ENCODE measurements at places on chromosomes 2 and 18. TPM values are rescaled to one million over a fixed set of nuclear protein-coding genes. Genes with fewer than 3 reads are reported as not detected.

The RNF125 gene
- total RNA-seq = 40.3 TPM

The SERPINB13 gene
- not detected for total RNA-seq

The DLX2 gene
- total RNA-seq = not detected

The HNMT gene
- not detected for total RNA-seq

The SPP2 gene
- not detected for total RNA-seq

The CFAP65 gene
- total RNA-seq = not detected

The SIX2 gene
- not detected for total RNA-seq

The CHST10 gene
- 4.2 TPM for total RNA-seq
